ENCODE measurements at places on chromosomes 2 and 18.
A peak's percentile ranks its signal among the peaks of the same experiment; 100 is the strongest.

DNA sequence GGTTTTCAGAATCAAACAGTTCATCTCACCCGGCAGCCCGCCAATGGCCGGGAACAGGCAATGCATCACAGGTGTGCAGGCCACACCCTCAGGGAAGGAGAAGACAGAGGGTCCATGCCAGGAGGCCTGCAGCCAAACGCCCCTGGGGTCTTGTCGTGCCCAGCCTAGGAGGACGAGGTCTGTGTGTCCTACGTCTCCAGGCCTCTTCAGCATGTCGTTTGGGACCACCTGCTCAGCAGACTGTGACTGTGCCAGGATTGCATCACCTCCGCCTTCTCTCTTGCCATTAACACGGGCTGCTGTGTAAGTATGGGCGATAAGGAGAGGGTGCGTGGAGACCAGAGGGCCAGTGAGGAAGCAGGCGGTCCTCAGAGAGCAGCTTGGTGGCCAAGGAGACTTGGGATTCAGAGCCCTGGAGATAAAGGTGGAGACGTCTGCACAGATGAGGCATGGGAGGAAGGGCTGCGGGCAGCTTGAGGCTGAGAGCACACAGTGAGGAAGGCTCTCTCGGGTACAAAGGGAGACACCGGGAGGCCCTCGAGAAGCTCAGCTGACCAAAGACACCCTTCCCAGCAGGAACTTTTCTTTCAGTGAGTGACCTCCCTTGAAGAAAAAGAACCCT lies 37.4 kb upstream of the KLHL29 start:
- no peak for DNase-seq

- no peak for DNase-seq
Measured at GRCh38 chr2:134933732-134934131, 15.1 kb downstream of the CCNT2 start.

DNA sequence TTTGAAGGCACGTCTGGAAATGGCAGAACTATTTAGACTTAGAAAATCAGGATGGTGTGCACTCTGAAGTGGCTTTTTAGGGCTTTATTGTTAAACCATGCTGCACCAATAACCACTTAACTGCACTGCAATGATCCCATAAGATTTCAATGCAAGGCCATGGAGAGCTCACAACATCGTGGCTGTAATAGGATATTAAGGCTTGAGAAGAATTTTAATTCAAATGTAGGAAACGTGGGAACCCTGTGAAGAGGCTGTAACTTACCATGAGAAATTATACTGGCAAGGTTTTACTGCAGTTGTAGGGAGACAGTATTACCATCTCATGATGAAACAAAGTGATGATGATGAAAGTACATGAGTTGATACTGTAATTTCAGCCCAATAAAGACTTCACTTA lies 242.5 kb downstream of the AFF3 start:
- DNase-seq = no peak

DNA sequence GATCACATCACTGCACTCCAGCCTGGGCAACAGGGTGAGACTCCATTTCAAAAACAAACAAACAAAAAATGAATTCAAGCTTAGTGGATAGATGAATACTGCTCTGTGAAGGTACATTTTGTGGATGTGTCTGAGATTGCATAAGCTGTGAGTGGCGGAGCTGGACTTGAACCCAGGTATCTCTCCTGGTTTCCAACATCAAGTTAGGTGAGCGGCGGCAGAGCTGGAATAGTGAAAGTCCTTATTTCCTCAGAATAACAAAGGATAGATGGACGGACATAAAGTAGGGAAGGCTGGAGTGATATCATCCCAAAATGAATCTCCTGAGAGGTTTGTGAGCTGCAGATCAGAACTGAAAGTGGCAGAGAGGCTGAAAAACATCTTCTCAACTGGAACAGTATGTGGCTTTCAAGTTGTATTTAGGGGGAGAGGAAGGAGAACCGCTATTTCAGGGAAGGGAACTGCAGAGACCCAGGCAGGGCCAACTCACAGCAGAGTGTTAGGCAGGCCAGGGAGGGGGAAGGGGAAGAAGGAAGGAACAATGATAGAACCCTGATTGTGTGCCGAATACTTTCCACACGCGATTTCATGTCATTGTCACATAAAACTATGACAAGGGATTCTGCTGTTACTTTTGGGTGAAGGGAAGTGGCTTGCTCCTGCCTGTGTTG lies 106.2 kb downstream of the LPIN1 start:
- no peak for DNase-seq

GRCh38 chr2:42099438-42100173 lies 51.8 kb downstream of the PKDCC start:
- no peak for DNase-seq

GRCh38 chr18:24868760-24869237 lies 408.4 kb downstream of the HRH4 start:
- no peak for DNase-seq

- no peak for DNase-seq
Measured at GRCh38 chr2:135140606-135141005, 88.5 kb downstream of the RAB3GAP1 start.

GRCh38 chr2:236343400-236344161 lies 79.4 kb upstream of the ASB18 start:
- peak; percentile 65 for DNase-seq

DNA sequence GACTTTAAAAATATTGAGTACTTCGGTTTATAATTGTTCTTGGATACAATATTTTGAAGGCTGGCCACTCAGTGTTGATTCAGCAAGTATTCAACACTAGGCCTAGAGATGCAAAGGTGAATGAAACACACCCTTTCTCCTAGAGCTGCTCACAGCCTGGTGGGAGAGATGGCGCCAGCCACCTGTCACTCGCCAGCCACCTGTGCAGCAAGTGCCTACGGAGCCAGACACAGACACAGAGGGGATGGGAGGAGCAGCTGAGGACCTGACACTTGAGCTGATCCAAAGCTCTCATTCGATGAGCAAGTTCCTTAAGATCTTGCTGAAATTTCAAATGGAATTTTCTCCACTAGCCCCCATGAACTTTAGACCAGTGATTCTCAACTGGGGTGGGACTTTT lies 151.1 kb upstream of the RIOK3 start:
- no peak for DNase-seq

GRCh38 chr2:167333245-167333644 lies 445.0 kb downstream of the XIRP2 start:
- DNase-seq = no peak

DNA sequence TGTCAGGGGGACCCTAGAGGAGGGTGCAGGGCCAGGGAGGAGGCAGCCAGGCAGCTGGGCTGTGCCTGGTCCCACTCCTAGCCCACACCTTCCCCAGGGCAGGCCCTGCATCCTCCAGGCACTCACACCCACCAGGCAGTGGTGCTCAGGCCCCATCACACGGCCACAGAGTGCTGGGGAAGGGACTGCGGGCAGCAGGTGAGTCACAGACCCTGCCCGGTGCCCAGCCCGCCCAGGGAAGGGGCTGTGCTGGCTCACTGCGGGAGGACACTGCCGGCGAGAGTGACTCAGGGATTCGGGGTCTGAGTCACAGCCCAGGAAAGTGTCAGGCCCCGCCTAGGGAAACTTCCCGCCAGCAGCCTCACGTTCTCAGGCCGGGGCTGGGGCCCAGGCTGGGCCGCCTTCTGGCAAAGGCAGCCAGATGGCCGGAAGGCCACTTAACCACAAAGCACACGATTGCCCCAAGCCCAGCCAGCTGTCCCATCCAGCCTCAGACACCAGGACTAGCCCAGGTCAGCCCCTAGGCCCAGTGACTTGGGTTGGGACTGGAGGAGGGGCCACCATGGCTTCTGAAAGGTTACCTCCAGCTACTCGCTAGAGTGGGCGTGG lies 42.2 kb downstream of the BIN1 start:
- DNase-seq = peak; percentile 91

DNA sequence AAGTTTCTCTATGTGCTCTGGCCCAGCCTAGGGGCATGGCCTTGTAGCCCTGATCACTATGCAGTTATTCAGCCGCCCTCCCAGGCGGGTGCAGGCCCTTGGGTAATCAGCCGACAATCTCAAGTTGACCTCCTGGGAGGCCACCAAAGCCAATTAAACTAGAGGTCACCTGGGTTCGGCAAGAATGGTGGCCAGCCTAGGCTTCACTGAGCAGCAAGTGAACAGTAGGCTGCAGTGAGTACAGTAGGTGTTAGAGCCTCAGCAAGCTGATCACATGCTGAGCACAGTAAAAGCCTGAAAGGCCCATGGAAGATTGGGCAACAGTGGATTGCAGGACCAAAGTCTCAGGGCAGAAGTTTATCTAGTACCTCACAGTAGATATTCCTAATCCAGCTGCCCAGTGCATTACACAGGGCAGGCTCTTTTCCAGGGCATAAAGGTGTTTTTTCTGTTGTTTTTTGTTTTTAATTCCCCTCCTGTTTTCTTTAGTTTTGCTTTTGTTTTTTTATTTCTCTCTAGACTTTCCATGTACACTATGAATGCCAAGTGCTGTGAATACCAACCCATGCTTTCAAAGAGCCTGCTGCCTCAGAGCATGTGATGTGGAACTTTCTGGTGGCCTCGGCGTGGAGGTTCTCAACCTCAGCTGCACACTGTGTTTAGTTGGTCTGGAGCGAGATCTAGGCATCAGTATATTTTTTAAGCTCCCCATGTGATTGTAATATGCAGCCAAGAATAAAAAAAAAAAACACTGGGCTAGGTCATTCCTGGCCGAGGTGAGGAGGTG lies 55.9 kb upstream of the ATL2 start:
- DNase-seq = no peak

- DNase-seq = no peak
Measured at GRCh38 chr2:20578895-20579825, 71.7 kb downstream of the HS1BP3 start.

DNA sequence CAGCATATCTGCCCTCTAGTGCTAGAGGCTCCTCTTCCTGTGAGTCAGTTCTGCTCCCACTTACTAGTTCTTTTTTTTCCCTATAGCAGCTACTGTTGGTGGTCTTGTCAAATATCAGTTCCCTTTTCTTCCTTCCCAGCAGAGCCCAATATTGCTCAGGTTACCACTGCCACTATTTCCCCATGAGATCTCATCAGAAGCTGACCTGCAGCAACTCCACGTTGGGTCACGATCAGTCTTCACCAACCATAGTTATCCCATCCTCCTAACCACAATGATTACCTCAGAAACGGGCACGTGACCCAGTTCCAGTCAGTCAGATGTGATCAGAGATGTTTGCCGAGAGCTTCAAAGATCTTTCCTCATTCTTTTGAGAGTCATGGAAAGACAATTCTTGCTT lies 59.7 kb upstream of the CAPN13 start:
- DNase-seq = no peak

GRCh38 chr18:41809652-41810051 lies 145.4 kb upstream of the PIK3C3 start:
- no peak for DNase-seq

DNA sequence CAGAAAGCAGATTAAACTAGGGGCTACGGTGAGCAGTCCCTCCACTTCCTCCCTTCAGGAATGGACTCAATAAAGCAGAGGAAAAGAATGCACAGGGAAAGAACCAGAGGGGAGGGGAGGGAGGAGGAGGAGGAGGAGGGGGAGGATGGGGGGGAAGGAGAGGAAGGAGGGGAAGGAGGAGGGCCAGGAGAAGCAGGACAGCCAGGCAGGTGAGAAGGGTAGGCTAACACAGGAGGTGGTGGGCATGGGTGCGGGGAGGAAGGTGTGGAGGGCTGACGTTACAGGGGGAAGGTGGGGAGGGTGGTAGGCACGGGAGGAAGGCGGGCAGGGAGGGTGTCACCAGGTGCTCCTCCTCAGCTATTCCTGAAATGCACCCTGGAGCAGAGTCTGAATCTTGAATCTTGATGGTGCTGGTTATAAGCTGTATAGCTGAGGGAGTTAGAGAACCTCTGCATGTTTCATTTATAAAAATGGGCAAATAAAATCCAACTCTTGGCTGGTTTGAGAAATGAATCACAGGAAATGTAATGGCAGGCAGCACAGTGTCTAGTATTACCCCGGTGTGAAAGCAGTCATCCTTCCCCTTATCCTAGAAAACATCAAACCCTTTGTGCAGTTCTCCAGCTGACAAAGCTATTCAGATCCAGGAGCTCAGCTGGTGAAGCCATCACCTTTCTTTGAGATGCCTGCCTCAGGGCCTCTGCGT lies 3.4 kb downstream of the TMEM18 start:
- DNase-seq = no peak

DNA sequence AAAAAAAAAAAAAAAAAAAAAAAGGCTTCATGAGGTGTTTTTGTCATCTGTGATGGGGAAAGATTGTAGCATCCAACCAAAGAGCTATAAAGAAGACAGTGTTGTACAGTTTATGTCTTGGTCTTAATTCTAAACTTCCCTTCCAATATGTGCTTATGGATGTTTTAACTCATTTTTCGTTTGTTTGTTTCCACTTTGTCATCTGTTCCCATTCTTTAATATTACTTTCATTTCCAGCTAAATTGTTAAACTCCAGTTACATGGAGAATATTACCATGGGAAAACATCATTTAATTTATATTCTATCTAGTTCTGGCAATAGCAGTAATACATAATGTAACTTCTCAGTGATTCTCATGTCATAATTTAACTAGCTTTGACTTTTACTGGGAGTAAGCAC lies 344.1 kb upstream of the NRP2 start:
- DNase-seq = no peak

DNA sequence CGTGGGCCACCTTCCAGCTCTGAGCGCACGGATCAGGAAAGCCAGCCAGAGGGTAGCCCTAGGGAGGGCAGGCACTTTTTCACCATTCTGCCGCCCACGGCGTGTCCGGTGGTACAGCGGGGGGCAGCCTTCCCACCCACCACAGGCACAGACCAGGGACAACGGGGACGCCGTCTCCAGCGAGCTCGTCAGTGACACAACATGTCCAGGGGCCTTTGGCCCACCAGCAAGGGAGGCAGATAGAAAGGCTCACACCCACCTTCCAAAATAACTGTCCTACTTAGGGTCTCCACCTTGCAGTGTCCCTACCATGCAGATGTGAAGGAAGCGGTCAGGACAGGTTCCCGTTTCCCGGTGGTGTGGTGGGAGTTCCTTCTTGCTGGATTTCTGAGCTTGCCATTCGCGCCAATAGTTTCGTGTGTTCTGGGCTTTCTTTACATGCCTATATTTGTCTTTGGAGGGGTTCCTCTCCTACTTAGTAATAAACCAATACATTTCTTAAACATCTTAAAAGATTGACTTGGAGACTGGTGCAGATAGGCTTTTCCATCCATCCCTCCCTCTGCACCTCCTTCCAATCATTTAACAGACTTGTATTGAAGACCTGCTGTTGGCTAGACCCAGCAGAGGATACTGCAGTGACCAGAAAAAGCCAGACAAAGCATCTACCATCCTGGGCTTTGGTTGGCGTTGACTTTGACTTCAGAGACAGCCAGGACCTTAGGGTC lies 872 bp downstream of the ASB1 start:
- DNase-seq = no peak

GRCh38 chr2:158716121-158716791 lies 78.9 kb upstream of the DAPL1 start:
- DNase-seq = no peak

GRCh38 chr2:181367906-181368435 lies 89.2 kb upstream of the ITGA4 start:
- DNase-seq = no peak

- no peak for DNase-seq
Measured at GRCh38 chr2:202604699-202605098, 30.1 kb upstream of the FAM117B start.
